ENCODE measurements at places on chromosomes 5 and 9. TPM values are rescaled to one million over a fixed set of nuclear protein-coding genes. Genes with fewer than 3 reads are reported as not detected.

GRCh38 chr5:80238778-80239679 is 16.8 kb downstream of the SERINC5 start:
- peak; percentile 56 for DNase-seq

DNA sequence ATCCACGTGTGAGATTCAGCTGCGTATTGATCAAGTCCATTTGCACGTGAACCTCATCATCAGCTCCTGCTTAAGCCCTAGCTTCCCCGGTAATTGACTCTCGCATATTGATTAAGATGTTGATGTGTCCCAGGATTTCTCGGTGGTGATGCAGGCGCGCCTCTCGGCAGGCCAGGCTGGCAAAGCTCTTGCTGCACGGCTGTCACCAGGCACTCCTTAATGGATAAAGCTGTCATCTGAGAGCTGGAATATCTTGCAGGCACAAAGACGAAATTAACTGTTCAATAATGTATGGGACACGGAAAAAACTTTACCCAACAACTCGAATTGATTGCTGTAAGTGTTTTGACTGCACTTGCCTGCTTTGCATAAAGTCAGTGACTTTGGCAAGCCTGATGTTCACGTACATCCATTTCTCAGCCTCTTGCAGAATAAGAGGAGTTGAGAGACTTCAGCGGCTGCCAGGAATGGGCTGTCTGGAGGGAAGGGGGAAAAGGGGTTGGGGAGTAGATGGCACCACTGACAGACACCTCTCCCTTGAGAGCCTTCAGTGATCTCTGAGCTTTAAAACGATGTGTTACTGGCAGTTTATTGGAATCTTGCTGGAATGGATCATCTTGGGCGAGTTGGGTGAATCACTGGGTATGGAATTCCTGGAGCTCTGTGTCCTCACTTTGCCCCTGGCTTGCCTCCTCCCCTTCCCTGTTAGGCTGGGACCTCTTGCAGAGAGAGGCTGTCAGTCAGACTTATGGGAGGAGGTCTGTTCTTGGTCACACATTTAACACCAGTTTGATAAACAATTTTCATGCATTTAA is 650.3 kb downstream of the CCDC171 start:
- DNase-seq: no peak

OBP2B gene
- total RNA-seq: not detected

RGS7BP gene
- total RNA-seq: 0.14 TPM

- DNase-seq: no peak
Measured at GRCh38 chr5:135147294-135148090, 113.5 kb upstream of the PITX1 start.

GRCh38 chr9:114501796-114502682 is 3.2 kb downstream of the WHRN start:
- no peak for DNase-seq

DNA sequence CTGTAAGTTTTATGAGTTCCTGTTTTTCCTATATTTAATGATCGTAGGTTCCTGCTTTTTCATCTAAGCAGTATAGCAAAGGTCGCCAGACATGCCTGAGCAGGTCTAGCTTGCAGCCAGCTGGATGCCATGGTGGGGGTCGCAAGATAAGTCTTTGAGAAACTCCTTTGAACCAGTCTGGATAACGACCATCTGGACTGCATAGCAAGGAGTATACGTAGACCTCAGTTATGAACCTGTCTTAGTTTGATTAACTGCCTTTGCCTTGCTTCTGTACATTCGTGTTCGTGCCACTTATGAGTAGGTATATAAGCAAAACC is 8.4 kb upstream of the SPATA31E1 start:
- no peak for DNase-seq

GRCh38 chr5:142821733-142822487 is 51.7 kb downstream of the ARHGAP26 start:
- no peak for DNase-seq

SYK gene
- 55.9 TPM for total RNA-seq

DNA sequence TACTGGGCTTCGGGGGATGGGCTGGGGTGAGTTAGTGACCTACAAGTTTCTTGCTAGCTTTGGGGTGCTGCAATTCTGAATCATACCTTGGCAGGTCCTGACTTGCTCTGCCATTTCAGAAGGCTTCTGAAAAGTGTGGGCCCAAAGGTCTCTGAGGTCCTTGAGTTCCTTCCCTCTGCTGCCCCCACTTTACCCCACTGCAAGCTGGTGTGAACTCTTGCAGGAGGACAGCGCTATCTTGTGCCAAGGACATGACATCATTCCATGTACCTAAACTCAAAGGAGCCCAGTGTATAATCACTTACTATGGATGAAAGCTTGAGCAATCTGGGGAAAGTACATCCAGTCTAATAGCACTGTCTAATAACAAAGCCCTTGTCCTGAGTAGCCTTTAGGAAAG is 157.4 kb downstream of the RMI1 start:
- no peak for DNase-seq

SPATA24 gene
- total RNA-seq: 5.8 TPM

GRCh38 chr9:122342323-122343050 is 28.3 kb upstream of the PTGS1 start:
- no peak for DNase-seq

GRCh38 chr9:21661626-21662025 is 140.8 kb upstream of the MTAP start:
- DNase-seq: no peak

NFIL3 gene
- 5.1 TPM for total RNA-seq

GRCh38 chr5:18507114-18507513 is 872.9 kb downstream of the TAF11L14 start:
- DNase-seq: no peak

ACOT12 gene
- 0.05 TPM for total RNA-seq

GRCh38 chr5:139204196-139204595 is 6.0 kb upstream of the SIL1 start:
- no peak for DNase-seq

DNA sequence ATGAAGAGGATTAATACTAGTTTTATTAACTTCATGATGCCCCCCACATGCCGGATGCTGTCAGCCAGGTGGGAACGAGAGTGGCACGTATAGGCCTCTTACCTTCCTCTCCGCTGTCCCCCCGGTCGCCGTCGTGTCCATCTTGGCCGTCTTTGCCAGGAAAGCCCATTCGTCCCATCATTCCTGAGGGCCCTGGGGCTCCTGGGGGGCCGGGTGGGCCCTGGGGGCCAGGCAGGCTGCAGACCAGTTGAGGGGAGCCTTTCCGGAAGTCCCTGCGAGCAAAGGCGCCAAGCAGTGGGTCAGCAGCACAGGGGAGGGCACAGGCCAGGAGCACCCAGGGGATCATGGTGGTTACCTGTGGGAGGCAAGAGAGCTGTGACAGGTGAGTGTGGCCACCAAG is 15.8 kb downstream of the C1QTNF2 start:
- no peak for DNase-seq

- no peak for DNase-seq
Measured at GRCh38 chr5:168749391-168750100, 170.4 kb upstream of the PANK3 start.

PDLIM4 gene
- 10.0 TPM for total RNA-seq

ALDH1B1 gene
- 6.7 TPM for total RNA-seq

- no peak for DNase-seq
Measured at GRCh38 chr9:93952119-93952783, 2.9 kb downstream of the BARX1 start.

TNFSF15 gene
- 1.5 TPM for total RNA-seq

DNA sequence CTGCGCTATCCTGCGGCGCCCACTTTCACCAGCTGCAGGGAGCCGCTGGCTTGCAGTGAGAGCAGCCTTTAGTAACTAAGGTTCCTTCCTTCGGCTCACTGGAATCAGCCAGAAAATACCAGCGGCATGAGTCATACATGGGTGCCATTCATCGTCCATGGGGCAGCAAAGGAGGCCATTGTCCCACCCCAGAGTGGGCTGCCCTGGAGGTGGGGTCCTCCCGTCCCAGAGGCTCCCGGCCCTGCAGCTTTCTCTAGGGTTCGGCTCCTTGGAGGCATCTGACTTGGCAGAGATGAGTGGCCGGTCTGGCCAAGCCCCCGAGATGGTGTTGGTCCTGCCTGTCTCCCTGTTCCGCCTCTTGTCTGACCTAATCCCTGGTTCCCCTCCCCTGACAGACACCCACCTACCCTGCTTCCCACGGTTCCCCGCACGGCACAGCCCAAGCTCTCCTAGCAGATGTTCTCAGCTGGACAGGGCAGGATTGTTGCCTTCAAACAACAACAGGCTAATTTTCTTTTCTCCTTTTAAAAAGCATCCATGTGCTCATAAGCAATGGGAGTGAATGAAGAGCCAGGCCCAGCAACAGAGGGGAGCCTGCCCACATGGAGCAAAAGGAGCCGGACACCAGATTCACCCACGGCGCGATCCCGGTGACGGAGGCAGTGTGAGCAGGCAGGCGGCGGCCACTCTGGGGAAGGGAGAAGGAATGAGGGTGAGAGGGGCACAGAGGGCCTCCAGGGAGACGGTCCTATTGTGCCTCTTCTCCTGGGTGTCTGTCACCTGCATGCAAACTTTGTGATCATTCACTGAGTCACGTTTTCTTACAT is 97.0 kb upstream of the COL5A1 start:
- no peak for DNase-seq

DNA sequence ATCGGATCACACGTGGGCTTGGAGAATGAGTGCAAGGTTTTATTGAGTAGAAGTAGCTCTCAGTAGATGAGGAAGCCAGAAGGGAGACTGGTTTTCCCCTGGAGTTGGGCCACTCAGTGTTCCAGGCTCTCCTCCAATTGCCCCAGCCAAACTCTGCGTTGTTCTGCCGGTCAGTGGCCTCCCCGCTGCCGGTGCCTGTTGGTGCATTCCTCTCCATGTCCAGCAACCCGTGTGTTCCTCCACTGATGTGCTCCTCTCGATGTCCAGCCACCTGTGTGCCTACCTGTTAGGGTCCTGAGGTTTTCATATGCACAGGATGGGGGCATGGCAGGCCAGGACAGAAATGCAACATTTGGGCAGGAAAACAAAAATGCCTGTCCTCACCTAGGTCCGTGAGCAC is 888.0 kb upstream of the PTPRD start:
- DNase-seq: no peak

ECM2 gene
- total RNA-seq: 1.3 TPM

GRCh38 chr5:171157775-171158174 is 151.3 kb upstream of the TLX3 start:
- no peak for DNase-seq

GRCh38 chr9:108244686-108245085 is 611.1 kb downstream of the ACTL7B start:
- no peak for DNase-seq

DNA sequence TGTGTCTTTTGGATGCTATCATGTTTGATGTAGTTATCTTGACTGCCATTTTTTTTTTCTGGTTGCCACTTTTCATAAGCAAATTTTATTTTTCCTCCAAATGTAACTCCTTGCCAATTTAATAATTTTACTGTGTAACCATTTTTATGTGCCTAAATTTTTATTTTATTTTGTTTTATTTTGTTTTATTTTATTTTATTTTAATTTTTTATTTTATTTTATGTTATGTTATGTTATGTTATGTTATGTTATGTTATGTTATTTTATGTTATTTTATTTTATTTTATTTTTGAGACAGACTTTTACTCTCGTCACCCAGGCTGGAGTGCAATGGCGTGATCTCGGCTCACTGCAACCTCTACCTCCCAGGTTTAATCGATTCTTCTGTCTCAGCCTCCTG is 107.8 kb upstream of the DHFR start:
- no peak for DNase-seq

GFI1B gene
- 0.61 TPM for total RNA-seq

DNA sequence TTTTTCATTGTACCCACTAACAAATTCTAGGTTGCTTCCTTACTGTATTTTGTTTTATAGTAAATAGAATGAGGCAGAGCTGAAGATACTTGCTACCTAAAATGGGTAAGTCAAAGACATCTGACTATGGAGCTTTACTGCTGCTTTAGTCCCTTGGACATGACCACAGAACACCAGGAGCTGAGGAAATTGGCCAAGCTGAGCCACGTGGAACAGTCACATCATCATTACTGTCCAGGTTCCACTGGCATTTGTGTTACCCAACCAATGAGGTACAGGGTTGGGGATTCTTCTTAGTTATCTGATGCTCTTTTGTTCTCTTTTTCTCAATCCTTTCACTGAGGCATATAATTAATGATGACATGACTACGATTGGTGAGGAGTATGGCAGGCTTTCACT is 47.1 kb downstream of the SSBP2 start:
- DNase-seq: no peak

DNA sequence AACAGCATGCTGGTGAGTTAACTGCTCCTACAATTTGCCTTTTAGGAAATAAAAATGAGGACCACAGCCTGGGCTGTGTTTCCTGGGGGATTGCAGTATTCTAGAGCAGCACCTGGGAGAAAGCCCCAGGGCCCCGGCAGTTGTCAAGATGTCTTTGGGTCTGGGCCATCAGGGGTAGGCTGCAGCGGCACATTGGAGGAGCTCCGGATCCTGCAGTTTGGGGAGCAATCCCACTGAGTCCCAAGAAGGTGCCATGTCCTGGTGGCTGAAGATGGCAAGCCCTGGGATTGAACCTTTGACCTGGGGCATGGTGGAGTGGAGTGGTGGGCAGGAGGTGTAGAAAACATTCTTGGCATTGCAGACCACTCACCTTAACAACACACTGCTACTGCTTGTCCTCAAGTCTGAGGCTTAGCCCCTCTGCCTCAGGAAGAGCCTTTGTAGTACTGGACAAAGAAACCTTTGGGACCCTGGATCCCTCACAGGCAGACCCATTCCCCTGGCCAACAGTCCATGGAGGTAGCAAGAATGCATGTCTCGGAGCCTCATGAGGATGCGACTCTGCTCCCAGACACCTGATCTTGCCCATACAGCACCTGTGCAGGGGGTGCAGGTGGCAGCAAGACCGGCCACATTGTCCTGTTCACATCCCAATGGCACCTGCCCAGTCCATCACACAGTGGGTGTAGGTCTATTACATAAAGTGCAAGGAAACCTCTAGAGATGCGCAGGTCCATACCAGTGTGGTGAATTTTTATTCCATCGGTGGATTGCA is 159.1 kb upstream of the IRX2 start:
- no peak for DNase-seq

GRCh38 chr9:79610791-79611614 is 39.2 kb downstream of the TLE4 start:
- no peak for DNase-seq

- no peak for DNase-seq
Measured at GRCh38 chr5:55900068-55900467, 48.9 kb downstream of the IL31RA start.

IFNK gene
- not detected for total RNA-seq

CARTPT gene
- 0.24 TPM for total RNA-seq

DNA sequence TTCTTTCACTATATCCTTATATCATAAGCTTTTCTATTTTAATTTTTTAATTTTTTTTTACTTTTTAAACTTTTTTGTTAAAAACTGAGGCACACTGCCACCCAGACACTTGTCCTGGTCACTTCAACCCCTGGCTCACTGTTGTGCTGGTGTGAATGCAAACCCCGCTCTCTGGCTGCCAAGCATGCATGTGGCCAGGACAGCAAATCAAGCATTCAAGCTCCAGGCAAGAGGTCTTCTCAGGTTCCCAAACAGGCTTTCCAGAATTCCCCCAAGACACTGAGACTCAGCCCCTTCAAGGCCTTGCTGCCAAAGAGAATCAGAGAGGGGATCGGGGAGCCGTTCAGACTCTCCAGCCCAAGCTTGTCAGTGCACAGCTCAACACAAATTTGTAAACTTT is 139.9 kb downstream of the FANCC start:
- DNase-seq: no peak

CCDC187 gene
- 0.24 TPM for total RNA-seq

GRCh38 chr9:119283078-119283794 is 86.0 kb downstream of the BRINP1 start:
- no peak for DNase-seq

GRCh38 chr5:159057996-159058395 is 41.7 kb downstream of the EBF1 start:
- no peak for DNase-seq

SPINK6 gene
- total RNA-seq: 1.2 TPM
